EL (cell line): ENCODE measurements at places on chromosomes 12 and 14.

- no peak for DNase-seq
Observed at GRCh38 chr14:24928386-24928900, 121.5 kb downstream of the STXBP6 start.

GRCh38 chr14:74698465-74698864 is 14.4 kb downstream of the AREL1 start:
- no peak for DNase-seq

DNA sequence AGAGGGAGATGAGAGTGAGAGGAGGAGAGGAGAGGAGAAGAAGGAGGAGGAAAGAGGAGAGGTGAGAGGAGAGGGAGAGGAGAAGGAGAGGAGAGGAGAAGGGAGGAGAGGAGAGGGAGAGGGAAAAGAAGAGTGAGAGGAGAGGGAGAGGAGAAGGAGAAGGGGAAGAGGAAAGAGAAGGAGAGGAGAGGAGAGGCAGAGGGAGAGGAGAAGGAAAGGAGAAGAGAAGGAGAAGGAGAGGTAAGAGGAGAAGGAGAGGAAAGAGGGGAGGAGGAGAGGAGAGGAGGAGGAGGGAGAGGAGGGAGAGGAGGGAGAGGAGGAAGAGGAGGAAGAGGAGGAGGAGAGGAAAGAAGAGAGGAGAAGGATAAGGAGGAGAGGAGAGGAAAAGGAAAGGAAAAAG is 266.8 kb downstream of the ITPR2 start:
- no peak for DNase-seq

- DNase-seq: no peak
Observed at GRCh38 chr12:122811777-122812176, 23.5 kb upstream of the HIP1R start.

DNA sequence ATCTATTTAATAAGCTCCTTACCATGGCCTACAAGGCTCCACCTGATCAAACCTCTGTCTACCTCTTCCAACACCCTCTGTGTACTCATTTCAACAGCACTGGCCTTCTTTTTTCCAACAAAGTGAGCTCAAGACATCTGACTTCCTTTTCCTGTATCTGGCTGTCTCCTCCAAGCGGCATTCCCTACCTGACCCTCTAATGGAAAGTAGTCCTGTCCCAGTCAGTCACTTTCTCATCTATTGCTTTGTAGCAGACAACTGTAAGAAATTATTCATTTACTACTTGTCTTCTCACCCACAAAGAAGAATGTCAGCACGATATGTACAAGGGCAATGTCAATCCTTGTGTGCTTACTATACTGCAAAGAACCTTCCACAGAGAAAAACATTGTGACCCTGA is 149.6 kb downstream of the MED13L start:
- no peak for DNase-seq

GRCh38 chr12:6653342-6653741 is 6.1 kb upstream of the ACRBP start:
- no peak for DNase-seq

DNA sequence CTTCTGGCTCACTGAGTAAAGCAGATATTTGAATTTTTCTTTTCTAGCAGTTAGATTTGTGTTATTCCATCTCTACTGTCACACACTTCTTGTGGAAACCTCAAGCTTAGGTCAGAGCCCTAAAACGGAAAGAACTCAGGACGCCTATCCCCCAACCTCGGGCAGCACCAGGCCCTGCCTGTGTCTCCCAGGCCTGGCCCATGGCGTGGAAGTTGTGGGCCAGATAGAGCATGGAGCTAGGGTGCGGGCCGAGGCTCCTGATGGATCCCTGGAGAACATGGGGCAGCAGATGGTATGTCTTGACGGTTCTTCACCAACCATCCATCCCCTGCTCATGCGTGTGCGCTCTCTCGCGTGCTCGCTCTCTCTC is 20.6 kb downstream of the P2RX4 start:
- DNase-seq: no peak

DNA sequence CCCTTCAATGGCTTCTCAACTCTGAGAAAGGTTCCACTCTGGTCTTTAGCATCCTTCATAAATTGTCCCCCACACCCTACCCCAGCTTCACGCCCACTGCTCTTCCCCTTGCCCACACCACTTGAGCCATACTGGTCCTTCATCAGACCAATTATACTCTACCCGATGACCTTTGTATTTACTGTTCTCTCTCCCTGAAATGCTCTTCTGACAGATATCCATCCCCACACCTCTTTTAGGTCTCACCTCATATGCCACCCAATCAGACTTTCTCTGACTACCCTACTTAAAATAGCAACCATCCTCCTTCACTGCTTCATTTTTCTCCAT is 135.7 kb downstream of the MED13L start:
- DNase-seq: no peak

- no peak for DNase-seq
Observed at GRCh38 chr12:22115711-22116110, 69.7 kb downstream of the CMAS start.

- DNase-seq: no peak
Observed at GRCh38 chr12:12024911-12025682, 45.6 kb upstream of the BCL2L14 start.

DNA sequence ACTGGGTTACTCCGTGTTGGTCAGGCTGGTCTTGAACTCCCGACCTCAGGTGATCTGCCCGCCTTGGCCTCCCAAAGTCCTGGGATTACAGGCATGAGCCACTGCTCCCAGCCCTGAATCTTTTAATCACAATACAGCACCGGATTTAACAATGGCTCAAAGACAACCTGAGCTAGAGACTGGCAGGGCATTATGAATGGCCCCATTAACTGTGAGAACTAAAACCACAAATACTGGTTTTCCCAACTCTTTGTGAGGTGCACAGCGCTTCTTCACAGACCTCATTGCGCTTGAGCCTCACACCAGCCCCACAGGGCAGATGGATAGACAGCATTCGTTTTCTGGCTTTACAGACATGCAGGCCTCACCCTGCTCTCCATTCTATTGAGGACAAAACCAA is 107.0 kb upstream of the FKBP4 start:
- no peak for DNase-seq

GRCh38 chr12:11756523-11756922 is 107.0 kb downstream of the ETV6 start:
- DNase-seq: no peak

GRCh38 chr12:4272424-4273272 is 914 bp upstream of the CCND2 start:
- no peak for DNase-seq
